ENCODE measurements at places on chromosomes 12 and 14.

DNA sequence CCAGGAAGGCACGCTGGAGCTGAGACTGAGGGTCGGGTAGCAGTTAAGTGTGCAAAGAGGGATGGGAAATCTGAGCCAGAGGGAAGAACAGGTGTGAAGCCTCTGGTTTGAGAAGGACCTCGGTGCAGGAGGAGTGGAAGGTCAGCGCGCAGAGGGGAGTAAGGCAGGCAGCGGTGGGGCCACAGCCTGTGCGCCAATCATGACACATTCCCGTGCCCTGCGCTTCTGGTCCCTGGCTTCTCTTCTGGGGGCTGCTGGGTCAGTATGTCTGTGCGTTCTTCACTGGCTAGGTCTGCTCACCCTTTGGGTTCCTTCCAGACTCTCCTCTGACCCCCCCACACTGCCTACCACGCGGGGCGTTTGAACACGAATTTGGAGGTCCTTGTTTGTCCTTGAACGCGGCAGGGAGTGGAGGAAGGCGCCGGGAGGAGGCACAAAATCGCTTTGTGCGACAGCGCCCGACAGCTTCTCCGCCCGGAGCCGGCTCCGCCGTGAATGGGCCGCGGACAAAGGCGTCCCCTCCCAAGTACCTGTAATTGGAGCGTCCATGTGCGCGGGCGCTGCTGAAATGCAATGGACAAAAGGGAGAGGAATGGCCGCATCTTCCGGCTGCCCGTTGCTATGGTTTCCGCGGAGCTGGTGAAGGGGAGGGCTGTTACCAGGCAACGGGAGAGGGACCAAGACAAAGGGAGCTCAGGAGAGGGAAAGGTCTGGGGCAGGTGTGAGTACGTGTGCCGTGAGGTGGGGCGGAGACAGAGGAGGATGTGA, 207.2 kb upstream of the SRRM4 start:
- DNase-seq = no peak

DNA sequence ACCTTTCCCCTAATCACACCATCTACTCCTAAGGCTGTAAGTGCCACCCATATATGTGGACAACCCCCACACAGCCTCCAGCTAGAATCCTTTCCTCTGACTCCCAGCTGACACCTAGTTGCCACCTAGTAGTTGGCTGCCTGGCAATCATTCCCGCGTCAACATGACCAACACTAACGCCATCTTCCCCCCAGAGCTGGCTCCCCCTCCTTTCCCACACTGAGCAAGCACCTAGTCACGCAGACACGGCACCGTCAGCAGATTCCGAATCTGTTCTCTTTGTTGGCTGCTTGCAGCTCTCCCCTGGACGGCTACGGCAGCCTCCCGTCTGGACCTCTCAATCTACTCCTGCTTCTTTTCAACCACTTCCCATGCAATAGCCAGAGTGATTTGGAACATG, 27.7 kb downstream of the UBR7 start:
- DNase-seq = no peak

- DNase-seq = no peak
These were observed 97.5 kb upstream of the MDM1 start for GRCh38 chr12:68429696-68430095.

DNA sequence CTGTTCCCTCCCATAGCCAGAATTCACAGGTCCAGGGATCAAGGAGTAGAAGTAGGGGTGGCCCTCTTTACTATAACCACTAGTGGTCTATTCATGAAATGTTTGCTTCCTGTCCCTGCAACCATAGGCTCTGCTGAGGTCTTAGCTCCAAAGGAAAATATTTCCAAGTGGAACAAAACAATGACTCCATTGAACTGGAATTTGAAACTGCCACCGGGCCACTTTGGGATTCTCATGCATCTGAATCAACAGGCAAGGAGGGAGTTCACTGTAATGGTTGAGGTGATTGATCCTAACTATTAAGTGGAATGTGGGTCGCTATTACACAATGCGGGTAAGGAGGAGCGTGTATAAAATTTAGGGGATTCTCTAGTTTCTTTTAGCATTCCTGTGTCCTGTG, 197.0 kb downstream of the ETNK1 start:
- no peak for DNase-seq

DNA sequence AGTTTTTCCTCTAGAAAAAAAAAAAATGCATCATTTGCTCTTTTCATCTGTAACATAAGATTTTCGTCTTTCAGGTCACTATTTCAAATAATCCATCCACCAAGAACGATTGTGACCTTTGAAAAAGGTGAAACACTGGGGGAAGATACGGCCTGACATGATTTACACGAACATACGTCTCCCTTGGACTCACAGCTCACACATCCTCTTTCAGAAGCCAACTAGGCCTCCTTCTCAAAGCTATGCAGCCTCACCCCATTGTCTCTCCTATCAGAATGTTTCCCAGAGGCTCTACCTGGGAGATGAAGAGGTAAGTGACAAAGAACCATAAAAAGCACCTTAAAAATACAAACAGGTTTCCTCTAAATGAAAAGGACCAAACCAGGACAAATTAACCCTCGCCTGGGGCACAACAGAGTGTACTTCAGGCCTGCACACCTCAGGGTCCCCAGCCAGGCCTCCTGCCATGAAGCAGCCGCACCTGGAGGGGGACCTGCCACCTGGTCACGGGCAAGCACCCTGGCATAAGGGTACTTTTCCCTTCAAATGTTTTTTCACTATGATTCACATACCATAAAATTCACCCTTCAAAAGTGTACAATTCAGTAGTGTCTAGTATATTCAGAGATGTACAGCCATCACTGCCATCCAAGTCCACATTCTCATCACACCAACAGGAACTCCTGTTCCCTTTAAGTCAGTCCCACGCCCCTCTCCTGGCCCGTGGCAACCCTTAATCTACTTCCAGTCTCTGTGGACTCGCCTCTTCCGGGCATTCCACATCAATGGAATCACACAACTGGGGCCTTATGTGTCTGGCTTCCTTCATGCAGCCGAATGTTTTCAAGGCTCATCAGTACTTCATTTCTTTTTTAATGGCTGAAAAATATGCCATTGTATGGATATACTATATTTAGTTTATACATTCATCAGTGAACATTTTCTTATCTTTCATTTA, 5.4 kb downstream of the SLC15A4 start:
- DNase-seq = no peak

DNA sequence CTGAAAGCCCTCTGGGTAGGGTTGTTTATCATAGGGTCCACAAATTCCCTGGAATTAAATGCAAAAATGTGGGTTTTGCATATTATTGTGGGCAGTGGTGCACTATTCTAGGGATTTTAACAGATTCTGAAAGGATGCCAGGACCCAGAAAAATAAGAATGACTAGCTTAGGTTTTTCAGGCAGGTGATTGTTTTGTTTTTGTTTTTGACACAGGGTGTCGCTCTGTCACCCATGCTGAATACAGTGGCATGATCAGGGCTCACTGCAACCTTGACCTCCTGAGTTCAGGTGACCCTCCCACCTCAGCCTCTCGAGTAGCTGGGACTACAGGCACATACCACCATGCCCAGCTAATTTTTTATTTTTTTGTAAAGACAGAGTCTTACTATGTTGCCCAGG, 19.2 kb downstream of the GALNT6 start:
- DNase-seq = no peak

- DNase-seq = no peak
These were observed 28.7 kb downstream of the CAMKK2 start for GRCh38 chr12:121267822-121268221.

DNA sequence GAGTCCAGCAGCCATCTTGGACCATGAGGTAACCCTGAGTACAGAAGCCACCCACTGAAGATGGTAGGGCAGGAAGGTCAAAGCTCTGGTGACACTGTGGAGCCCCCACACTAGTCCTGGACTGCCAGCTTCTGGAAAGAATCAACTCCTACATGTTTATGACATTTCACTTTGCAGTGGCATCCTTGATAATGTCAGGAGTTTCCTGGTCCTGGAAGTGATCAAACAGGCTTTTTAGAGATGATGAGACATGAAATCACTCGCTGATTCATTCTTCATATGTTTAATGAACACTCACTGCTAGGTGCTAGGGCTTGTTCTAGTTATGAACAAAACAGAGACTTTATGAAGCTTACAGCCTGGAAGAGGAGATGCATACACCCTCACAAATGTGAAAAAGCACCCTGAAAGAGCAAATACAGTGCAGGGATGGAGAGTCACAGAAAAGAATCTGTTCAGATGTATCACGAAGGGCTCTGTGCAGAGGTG, 15.8 kb upstream of the HNF1A start:
- DNase-seq = no peak
